ENCODE measurements at places on chromosomes 11 and 22.

- DNase-seq, result peak; percentile 35
Observed at GRCh38 chr11:47917599-47918369, 62.6 kb upstream of the PTPRJ start.

GRCh38 chr11:73269459-73270015 is 2.6 kb upstream of the P2RY6 start:
- DNase-seq, result no peak

GRCh38 chr22:47161631-47162030 is 399.2 kb downstream of the TBC1D22A start:
- no peak for DNase-seq

DNA sequence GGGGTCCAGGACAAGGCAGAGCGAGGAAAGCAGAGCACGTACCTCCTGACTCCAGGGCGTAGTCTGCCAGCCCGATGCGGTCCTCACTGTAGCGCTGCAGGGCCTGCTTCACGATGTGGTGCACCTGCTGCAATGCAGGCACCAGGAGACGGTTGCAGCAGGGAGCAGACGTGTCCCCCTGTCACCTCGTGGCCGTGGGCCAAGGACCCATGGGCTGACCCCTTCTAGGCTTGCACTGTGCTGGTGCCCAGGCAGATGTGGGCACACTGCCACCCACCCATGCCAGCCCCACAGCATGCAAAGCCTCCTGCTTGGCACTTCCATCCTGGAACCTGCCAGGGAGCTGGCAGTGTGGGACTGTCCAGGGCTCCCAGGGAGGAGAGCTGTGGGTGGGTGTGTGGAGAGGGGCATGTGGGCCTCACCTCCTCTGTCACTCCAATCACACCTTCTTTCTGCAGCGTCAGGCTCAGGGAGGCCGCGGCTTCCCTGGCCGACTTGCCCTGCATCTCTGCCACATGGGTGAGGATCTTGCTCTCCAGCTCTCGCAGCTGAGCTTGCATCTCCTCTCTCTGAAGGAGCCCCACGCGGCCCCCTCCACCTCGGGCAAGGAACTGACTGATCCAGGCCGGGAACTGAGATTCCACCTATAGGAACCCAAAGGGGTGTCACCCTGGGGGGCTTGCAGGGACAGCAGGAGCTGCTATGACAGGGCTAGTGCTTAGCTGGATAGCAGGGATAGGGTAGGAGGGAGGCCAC is 16.3 kb downstream of the SUN2 start:
- DNase-seq, result no peak

DNA sequence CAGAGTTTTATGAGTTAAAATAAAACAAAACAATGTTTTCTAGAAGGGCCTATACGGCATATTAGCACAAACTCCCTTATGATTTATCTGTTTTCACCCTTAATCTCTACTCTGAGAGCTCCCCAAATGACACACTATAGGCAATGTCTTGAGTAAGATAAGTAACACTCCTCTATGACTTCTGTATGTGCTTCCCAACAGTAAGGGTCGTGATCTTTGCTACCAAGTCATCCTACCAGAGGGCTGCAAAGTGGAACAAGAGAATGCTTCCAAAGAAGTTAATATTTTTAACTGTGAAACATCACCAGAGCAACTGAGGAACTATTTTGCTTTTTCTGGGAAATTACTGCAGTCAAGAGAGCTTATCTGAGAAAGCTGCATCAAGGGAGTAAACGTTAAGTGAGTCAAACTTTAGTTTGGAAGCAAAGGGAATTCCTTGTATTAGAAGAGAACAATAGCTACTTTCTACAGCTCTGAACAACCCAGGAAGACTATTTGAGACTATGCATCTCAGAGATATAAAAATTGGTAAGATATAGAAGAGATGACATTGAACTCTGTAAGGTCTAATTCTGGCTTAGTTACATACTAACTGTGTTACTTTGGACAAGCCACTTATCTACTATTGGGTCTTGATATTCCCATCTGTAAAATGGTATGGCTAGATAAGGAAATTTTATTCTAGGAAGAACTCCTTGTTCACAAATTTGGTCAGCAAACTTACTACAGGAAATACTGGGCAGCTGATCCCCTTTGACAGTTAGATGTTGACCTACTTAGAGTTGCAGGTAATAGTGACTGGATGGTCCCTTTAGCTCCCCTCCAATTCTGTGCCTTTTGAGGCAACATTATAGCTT is 43.7 kb upstream of the CCDC34 start:
- no peak for DNase-seq

GRCh38 chr11:113404859-113405430 is 17.4 kb downstream of the ANKK1 start:
- no peak for DNase-seq

- no peak for DNase-seq
Observed at GRCh38 chr11:29495676-29496075, 521.2 kb downstream of the KCNA4 start.

- no peak for DNase-seq
Observed at GRCh38 chr22:39430576-39431150, 26.1 kb upstream of the MGAT3 start.

DNA sequence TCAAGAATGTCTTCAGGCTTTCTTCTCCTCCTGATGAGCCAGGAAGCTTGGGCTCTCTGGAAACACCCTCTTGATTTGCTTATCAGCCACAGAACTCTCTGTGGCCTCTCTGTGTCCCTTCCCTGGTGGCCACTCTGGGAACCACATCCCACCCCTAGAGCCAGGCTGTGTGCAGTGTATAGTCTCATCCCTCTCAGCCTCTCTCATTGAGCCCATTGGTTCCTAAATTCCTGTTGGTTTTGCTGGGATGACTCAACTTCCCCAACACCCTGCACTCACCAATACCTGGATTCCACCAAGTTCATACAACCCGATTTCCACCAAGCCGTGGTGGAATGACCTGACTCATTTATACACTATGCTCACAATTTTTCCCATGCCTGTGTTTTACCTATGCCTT is 5.2 kb downstream of the IRAG1 start:
- DNase-seq, result no peak
